ENCODE measurements at places on chromosomes 16 and 17.

DNA sequence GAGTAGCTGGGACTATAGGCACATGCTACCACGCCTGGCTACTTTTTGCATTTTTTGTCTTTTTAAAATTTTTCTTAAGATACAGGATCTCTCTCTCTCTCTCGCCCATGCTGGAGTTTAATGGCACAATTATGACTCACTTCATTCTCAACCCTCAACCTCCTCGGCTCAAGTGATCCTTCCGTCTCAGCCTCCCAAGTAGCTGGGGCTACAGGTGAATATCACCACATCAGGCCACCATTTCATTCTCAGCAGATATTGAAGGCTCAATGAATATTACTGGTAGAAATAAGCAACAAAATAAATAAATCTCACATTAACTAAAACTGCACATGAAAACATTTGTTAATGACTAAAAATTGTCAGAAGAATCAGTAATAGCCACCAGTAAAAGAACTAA lies 41.7 kb downstream of the BRIP1 start:
- DNase-seq: no peak

DNA sequence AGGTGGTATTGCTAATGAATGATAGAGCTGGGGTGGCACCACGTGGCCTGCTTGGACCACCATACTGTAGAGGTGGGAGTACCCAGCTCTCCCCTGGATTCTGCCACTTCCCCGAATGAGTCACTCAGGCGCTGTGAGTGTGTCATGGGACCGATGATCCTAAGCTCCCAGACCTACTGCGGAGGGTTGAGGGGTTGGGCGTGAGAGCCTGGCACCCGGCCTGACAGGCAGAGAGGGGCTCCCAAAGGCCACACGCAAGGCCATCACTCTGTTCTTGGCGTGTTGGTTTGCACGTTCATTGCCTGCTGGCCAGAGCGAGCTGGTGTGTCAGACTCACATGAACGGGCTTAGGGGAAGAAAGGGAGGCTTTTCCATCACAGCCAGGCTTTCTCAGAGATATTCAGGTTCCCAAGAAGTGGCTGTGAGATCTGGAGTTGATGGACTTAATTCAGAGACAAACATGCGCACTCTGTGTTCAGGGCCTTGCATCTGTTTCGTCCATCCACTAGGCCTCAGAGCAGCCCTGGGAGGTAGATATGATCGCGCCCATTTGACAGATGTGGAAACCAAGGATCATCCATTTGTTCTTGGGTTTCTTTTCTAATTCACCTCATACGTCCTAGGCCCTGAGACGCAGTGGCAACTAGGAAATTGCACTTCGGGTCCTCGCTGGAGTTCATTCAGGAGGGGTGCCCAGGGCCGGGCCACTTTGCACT lies 41.4 kb downstream of the CMIP start:
- DNase-seq: no peak

DNA sequence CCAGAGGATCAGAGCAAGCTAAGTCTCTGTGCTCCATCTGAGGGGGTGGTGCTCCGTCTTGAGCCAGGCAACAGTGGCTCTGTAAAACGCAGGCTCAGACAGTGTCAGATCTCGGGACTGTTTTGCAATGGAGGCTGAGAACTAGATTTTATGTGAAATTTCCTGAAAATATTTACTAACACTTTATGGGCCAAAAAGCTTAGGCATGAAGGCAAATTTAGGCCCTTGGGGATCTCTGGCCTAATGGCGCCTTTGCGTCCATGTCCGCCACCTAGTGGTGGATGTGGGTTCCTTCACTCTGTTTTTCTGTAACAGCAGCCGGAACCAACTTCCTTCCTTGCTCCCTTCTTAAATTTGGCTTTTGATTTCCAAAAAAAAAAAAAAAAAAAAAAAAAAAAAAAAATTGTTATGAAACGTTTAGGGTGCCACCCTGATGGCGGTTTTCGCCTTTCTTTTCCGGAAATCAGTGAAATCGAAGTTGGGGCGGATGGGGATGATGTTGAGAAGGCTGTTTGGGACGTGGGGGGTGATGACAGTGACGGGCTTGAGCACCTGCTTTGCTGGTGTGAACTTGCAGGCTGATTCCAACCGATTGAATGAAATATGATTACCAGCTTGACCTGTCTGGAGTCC lies 14.0 kb upstream of the ELAC2 start:
- DNase-seq: no peak

DNA sequence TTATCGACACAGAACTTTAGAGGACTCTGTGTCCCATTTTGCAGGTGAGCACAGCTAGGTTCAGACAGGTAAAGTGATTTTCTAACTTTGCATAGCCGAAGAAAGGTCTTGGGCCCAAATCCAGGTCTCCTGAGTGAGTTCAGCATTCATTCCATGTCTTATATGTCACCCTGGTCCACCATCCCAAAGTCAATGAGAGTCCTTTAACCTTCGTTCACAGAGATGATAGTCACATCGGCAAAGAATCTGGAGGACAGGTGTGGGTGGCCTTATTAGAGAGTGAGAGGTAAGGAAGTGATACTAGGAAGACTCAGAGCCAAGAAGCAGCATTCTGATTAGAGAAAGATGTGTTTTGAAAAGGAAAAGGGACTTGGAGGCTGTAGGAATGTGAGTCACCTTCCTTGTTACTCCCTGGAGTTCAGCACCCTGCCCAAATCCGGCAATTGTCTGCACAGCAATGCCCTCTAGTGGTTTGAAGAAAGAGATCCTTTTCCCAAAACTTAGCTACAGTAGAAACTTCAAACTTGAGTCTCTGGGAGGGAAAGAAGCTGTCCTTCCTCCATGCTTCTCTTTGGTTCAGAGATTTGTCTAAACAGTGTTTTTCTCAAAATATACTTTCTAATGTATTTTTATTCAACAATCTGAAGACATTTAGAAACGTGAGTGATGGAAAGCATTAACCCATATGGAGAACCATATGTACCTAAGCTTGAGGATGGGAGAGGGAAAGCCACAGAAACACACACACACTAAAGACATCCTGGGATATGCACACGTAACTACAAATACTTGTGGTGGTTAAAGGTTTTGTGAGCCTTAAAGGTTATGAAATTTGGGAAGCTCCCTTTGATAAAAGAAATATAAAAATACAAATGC lies 96.4 kb upstream of the SHISA6 start:
- DNase-seq: no peak

GRCh38 chr17:43905985-43906852 lies 1.1 kb downstream of the MPP2 start:
- DNase-seq: peak; percentile 86

GRCh38 chr16:66353055-66353454 lies 13.4 kb upstream of the CDH5 start:
- no peak for DNase-seq

- no peak for DNase-seq
Observed at GRCh38 chr16:89953671-89954406, 5.3 kb downstream of the DEF8 start.

- no peak for DNase-seq
Observed at GRCh38 chr16:86709902-86710601, 131.7 kb downstream of the FOXL1 start.

- no peak for DNase-seq
Observed at GRCh38 chr17:56030009-56030624, 123.2 kb upstream of the ANKFN1 start.

GRCh38 chr17:77228241-77228752 lies 87.5 kb downstream of the SEC14L1 start:
- DNase-seq: no peak
